Stimulated activated CD4-positive, alpha-beta T cell treated with anti-CD3 and anti-CD28 coated beads, Interleukin-4, amount 100 ng/mL, for 48 hours (primary cell): ENCODE measurements at places on chromosomes 12 and 14.

DNA sequence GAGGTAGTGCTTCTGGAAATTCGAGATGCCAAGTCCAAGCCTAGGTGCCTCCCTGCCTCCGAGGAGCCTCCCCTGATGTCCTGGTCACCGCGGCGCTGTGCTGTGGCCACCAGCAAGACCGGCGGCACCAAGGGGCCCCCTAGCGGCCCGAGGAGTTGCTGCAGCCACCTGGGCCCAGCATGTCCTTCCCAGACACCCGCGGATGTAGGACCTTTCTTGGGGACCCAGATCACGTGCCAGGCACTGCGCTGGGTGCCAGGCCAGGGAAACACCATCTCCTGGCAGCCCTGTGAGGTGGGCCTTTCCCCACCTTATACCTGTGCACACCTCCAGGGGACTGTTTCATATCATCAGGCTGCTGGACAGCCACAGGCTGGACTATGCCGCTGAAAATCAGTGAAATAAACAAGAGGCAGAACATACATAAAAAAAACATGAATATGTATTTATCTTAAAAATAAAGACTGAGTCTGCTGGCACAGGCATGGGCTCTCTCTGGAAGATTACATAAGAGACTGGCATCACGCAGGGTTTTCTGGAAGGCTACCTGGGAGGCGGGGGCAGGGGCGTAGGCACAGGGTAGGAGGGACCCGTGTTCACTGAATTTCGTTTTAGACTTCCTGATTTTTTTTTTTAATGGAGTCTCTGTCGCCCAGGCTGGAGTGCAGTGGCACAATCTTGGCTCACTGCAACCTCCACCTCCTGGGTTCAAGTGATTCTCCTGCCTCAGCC, 15.9 kb upstream of the HHIPL1 start:
- DNase-seq: peak; percentile 59

GRCh38 chr12:78636231-78636855, 228.2 kb upstream of the SYT1 start:
- DNase-seq: no peak

- no peak for DNase-seq
Observed at GRCh38 chr12:118259079-118259478, 113.6 kb downstream of the TAOK3 start.

- no peak for DNase-seq
Observed at GRCh38 chr14:96178461-96179321, 25.9 kb upstream of the BDKRB2 start.

DNA sequence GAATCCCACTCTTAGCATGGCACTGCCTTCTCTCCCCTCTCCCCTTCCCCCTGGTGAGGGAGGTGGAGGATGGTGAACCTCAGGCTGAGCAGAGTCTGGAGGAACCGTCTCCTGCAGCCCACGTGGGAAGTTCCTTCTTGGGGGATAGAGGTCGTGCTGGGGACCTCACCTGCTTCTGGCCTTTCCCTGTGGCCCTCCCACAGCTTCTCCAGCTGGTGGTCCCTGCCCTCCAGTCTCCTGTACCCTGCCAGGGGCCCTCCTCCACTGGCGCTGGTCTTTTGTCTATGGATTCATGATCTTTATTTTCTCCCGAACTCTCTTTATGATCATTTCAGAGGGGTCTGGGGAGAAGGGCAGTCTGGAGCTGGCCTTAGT, 9.0 kb upstream of the MTA1 start:
- DNase-seq: no peak

- no peak for DNase-seq
Observed at GRCh38 chr14:86723254-86723624, 1193.3 kb downstream of the FLRT2 start.

GRCh38 chr12:51421266-51421884, 3.3 kb upstream of the SLC4A8 start:
- peak; percentile 19 for DNase-seq

- DNase-seq: no peak
Observed at GRCh38 chr12:42129595-42130204, 15.0 kb downstream of the GXYLT1 start.

GRCh38 chr14:98924046-98924445, 348.0 kb downstream of the BCL11B start:
- DNase-seq: no peak

- no peak for DNase-seq
Observed at GRCh38 chr14:69424149-69424923, 25.8 kb downstream of the SLC39A9 start.

DNA sequence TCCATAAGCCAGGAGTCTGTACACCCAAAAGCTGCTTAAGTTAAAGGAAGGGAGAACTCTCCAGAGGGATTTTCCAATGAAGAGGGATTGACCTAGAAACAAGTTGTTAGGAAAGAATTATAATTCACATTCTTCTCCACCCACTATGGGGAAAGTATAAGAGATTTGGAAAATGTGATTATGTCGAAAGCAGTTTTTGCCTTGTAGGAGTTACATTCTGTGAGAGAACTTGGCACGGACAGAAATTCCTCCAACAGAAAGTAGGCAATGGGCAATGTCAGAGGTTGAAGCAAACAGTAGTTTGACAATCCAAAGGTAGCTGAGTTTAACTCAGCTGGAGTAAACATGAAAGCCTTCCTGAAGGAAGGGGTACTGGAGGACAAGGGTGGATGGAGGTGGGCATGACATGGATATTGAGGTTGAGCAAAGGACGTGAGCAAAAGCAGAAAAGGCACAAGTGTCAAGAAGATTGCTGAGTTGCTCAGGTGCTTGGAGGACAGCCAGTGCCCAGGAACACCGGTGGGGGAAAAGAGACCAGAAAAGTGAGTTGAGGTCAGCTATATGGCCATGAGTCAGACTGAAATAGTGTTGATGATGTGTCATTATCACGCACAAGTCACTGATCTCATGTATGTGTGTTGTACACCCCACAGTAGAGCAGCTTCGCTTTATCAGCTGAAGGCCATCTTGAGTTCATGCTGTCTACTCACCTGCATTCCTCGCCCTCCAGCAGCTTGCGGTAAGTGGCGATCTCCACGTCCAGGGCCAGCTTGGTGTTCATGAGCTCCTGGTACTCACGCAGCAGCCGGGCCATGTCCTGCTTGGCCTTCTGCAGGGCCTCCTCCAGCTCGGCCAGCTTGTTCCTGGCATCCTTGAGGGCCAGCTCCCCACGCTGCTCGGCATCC, 4.0 kb downstream of the KRT5 start:
- no peak for DNase-seq

DNA sequence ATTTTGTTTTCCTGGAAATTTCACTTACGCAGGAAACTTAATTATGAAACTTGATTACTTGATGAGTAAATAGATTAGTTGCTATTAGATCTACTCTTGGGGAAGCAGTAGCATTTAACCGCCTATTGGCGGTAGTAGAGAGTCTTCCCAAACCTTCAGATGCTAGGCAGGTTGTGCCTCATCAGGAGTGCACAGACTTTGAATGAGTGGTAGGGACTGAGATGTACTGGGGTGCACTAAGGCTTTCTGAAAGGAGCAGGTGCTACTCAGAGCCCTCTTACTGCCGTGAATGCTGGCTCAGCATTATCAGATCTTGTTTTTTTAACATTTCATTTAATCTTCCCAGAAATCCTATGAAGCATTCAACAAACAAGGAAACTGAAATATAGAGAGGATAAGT, 7.7 kb downstream of the GATC start:
- DNase-seq: no peak

DNA sequence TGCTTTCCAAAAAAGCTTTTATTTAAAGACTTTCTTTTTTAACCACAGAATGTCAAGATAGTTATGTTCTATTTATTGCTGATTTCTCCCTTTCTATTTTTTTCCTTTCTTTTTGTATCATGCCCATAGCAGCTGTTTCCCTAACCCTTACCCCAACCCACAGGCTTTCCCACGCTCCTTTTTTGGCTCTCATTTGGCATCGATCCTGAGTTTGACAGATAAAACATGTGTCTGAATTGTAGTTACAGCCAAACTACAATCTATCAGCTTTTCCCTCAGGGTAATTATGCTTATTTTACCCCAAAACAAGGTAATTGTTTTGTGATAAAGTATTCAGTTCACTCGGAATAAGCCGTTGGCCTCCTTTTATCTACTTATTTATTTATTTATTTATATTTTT, 46.7 kb downstream of the PDE3A start:
- no peak for DNase-seq

- DNase-seq: no peak
Observed at GRCh38 chr12:53505555-53506449, 1.5 kb downstream of the NPFF start.

GRCh38 chr12:104048811-104049210, 1.2 kb downstream of the GLT8D2 start:
- DNase-seq: no peak

GRCh38 chr14:91388551-91388975, 29.1 kb downstream of the CCDC88C start:
- no peak for DNase-seq

DNA sequence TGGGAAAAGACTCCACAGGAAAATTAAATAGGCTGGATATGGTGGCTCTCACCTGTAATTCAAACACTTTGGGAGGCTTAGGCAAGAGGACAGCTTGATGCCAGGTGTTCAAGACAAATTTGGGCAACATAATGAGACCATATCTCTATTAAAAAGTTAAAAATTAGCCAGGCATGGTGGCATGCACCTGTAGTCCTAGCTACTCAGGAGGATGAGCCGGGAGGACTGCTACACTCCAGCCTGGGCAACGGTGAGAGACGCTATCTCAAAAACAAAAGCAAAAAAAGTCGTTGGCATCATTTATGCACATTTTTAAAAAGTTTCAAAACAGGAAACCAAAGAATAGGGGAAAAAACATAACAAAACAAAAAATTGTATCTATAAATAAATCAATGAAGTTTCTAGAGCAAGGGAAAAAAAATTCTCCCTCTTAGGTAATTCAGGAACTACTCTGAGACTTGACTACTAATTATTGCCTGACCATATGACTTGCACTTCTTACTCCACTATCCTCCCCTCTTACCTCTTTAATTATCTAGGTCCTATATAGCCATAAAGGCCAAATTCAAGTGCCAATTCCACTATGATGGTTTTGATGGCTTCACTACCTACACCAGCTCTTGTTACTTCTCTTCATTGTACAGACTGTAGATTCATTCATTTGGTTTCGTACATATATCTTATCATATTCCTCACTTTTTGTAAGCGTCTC, 1.6 kb downstream of the METTL3 start:
- no peak for DNase-seq

DNA sequence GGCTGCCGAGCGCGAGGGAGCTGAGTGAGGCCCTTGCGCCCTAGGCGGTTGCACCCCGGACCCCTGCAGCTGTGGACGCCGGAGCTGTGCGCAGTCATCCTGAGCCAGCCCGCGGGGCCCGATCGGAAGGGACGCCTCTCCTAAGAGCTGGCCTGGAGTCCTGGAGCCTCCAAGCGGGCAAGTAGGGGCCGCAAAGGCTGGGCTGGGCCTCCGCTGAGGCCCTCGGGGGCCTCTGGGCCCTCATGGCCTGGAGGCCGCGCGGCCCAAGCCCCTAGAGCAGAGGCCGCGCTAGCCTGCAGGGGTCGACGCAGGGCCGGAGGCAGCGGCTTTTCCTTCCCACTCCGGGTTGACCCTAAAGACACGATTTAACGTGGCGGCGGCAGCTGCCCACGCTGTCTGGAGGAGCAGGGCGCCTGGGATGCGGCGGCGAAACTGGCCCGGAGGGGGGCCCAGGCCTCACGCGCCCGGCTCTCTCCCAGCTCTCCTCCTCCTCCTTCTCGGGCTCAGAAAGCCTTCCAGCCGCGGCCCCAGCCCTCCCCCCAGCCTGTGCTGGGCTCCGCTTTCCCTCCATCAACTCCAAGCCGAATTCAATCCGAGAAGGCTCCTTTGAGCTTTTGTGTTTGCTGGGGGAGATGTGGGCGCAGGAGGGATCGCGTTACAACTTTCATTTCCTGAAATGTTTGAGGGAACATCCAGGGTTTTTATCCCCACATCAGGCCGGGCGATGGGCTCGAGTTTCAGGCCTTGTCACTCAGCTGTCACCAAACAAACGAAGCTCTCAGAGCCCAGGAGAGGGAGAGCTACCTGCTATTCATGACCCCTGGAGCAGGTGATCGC, 11.6 kb downstream of the SIX1 start:
- DNase-seq: no peak

GRCh38 chr12:67222302-67222701, 46.9 kb upstream of the CAND1 start:
- DNase-seq: no peak

DNA sequence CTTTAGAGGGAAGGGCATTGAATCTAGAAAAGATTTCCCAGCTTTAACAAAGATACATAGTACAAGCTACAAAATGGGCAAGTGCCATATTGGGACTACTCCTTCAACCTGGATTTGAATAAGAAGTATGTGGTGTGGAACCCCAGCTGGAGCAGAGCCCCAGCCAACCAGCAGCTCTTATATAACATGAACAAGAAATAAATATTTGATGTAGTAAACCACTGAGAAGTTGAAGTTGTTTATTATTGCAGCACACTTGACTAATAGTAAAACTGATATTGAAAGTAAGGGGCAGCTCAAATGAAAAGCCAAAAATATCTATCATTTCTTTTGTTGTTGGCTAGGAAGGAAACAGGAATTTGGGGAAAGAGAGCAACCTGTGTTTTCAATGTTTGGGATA, 701.8 kb downstream of the TMTC2 start:
- no peak for DNase-seq

GRCh38 chr12:47850153-47851084, 30.7 kb upstream of the HDAC7 start:
- DNase-seq: no peak

DNA sequence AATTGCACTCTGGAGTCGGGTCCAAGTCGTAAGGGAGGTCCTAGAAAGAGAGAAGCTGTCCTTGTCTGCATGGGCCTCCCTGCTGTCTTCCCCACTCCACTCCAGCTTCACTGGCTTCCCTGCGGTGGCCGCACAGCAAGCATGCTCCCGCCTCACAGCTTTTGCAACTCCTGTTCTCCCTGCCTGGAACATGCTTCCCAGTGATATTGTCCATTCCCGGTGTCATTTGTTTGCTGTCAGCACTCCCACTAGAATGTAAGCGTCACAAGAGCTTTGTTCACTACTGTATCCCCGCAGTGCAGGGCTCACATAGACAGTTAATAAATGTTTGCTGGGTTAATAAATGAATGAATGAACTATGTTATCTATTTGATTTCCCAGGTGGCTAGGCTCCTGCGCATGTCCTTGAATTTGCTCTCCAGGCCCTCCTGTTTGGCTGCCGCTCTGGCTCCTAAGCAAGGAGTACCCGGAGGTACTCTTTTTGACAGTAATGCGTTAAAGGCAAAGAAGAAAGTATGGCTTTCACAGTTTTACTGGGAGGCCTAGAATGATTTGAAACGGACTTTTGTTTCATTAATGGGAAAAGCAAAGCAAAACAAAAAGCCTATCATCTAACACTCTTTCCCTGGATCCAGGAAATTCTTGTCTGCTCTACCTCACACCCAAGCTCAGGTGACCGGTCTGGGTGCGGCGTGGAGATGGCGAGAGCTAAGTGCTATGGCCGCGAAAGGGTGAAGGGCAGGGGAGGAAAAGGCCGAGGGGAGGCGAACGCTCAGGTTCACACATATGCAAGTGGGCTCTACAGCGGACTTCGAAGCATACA, 6.2 kb upstream of the SLC7A7 start:
- DNase-seq: no peak

GRCh38 chr14:33545696-33546095, 405.2 kb downstream of the EGLN3 start:
- DNase-seq: no peak

GRCh38 chr12:89305373-89305772, 46.9 kb downstream of the DUSP6 start:
- DNase-seq: no peak

GRCh38 chr12:82756303-82756702, 69.6 kb downstream of the TMTC2 start:
- no peak for DNase-seq

- no peak for DNase-seq
Observed at GRCh38 chr12:64065881-64066451, 156.1 kb downstream of the KICS2 start.
